ENCODE measurements at places on chromosomes 4 and X.

- DNase-seq: peak; percentile 13
Measured at GRCh38 chr4:56183344-56183959, 203.8 kb downstream of the AASDH start.

DNA sequence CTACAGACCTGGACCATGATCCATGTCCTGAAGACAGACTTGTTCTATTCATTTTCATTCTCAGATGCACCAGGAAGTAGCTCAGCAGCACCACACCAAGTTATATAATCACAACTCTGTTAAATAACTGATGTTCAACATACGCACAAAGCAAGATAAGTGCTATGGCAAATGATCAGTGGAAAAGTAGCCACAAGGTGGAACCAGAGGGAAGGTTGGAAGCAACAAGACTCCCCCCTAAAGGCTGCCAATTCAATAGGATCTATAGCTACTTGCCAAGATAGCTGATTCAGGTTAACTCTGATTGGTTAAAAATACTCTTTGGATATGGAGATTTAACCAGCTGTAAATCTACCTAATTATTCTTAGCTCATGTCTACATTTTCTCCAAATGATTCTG is 23.7 kb upstream of the FAM47B start:
- no peak for DNase-seq

DNA sequence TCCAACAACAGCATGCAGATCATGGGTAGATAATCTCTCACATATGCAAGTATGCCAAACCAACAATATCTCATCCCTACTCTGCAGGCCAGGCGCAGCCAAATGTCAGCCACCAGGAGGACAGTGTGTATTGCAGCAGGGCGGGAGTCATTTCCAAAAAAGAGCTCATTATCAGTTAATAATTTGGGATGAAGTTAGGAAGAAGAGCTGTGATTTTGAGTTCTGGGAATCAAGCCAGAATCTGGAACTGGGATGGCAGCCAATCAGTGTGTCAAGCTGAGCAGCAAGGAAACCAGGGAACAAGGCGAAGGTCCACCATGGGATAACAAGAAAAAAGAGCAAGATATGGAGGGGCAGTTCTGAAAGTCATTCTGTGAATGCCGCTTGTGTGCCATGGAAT is 88.2 kb upstream of the CAMK2D start:
- DNase-seq: no peak

DNA sequence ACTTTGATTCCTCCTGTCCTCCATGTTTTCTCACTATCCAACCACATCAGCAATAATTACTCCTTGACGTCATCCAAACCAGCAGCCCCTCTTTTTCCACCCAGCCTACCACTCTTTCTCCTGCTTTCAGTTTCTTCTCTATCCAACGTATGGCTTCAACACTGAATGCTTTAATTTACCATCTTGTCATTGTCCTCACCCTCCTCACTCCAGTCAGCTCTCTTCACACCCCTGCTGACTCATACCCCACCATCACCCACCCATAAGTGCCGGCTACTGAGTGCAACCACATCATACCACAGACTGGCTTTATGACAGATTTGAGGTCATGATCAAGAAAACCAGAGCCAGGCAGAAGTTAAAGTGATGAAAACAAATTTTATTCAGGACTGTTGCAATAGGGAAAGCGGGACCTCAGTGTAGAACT is 9.8 kb upstream of the ANXA5 start:
- no peak for DNase-seq

DNA sequence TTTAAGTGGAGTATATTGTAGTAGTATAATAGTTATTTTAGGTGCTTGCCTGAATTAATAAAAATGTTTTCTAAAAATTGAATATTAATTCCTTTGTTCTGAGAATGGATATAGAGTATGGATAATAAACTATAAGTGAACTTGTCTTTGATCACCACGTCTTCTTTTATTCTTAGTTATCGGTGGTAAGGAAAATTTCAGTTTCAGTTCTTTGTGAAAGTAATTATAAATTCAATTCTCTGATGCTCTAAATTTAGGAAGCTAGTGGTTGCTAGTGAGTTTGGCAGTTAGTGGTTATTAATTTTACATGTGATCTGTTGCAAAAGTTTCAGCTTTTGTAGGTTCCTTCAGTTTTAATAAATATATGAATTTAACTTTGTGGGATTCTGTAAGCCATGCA is 30.8 kb downstream of the MRPL1 start:
- no peak for DNase-seq

DNA sequence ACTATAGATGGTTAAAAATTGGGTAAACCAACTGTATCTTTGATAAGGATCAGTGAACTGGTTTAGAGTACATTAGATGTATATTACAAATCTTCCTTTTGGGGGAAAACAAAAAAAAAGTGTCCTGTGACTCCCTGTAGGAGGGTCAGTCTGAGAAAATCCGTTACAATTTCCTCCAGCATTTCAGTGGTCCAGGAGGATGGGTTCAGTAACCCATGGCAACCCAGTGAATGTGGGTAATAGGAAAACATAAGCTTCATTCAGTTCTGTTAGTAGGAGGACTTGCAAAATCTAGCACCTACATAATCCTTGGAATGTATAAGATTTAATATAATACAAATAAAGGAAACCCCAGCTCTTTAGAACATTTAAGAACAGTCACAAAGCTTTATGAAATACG is 16.2 kb downstream of the STOX2 start:
- no peak for DNase-seq

- DNase-seq: no peak
Measured at GRCh38 chr4:826508-827208, 729 bp upstream of the CPLX1 start.

GRCh38 chr4:118270492-118270891 is 82.3 kb downstream of the PRSS12 start:
- DNase-seq: peak; percentile 30

- DNase-seq: no peak
Measured at GRCh38 chr4:124783847-124784246, 71.3 kb upstream of the ANKRD50 start.

GRCh38 chr4:123298261-123298660 is 98.3 kb upstream of the SPRY1 start:
- no peak for DNase-seq

DNA sequence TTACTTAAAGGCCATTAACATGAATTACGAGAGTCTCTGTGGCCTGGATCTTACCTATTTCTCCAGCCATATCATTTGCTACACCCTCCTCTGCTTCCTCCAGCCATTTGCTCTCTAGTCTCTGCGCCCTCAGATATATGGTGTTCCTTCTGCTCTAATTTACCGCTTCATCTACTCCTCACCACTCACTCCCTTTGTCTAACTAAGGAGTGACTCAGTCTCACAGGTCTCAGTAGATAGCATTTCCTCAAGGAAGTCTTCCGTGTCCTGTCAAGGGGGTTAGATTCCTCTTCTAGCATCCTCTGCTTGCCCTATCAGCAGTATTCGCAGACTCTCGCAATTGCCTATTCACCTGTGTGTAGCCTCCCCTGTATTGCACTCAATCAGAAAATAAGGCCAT is 892.1 kb upstream of the INTU start:
- DNase-seq: no peak

GRCh38 chrX:27924718-27925117 is 56.5 kb downstream of the DCAF8L1 start:
- DNase-seq: no peak

DNA sequence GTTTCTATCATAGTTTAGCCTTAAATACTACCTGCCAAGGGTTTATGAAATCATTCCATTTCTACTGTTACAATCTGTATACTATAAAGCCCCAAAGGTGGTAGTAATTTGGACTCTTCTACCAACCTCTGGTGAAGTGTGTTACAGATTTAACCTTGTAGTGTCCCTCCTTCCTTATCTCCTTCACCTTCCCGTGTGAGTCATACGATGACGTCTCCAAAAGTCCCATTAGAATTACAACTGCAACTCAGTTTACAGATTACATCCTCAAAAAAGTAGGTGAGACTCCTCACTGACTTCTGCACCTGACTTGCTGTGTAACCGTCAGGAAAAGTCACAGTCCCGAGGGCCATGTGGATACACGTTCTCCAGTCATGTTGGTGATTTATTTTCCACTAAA is 219.0 kb downstream of the DCTD start:
- DNase-seq: no peak

DNA sequence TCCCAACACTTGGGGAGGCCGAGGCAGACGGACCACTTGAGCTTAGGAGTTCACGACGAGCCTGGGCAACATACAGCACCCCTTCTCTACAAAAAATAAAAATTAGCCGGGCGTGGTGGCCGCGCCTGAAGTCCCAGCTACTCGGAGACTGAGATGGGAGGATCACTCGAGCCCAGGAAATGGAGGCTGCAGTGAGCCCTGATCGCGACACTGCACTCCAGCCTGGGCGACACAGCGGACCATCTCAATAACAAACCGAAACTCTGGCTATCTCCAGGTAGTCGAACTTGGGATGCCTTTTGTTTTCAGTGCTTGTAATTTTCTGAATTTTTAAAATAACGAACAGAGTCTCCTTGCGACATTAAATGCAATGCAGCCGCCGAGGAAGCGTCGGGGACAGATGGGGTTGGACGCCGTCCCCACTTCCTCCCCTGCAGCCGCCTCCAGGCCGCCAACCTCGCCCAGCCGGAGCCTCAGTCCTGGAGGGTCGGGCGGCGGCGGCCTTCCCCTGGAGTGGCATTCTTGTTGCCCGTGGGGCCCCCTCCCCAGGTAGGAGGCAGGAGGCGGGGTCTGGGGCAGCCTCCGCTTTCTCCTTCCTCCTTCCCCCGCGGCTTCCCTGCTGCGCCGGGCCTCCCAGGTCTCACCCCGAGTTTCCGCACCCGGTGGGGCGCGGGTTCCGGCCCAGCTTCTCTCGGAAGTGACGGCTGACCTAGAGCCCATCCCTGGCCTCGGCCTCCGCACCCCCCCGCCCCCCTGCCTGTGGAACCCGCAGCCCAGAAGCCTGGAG is 14.6 kb downstream of the HMX1 start:
- no peak for DNase-seq

GRCh38 chr4:970854-971520 is 2.4 kb downstream of the DGKQ start:
- no peak for DNase-seq

DNA sequence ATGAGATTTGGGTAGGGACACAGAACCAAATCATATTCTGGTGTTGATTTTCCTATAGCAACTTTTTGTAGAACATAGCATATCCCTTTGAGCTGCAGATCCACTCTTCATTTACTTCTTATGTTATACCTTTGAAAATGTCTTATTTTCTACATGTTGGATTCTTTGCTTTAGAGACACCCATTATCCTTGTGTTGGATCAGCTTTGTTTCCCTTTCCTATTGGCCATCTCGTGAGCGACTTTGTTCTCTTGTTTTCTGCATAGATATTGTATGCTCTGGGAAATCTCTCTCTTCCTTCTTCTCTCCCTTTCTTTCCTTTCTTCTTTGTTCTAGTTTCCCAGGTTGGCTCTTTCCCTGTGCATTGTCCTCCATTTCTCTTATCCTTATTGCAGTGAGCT is 59.6 kb downstream of the DRD5 start:
- DNase-seq: no peak

- DNase-seq: peak; percentile 75
Measured at GRCh38 chr4:39353478-39354253, 12.5 kb downstream of the RFC1 start.

DNA sequence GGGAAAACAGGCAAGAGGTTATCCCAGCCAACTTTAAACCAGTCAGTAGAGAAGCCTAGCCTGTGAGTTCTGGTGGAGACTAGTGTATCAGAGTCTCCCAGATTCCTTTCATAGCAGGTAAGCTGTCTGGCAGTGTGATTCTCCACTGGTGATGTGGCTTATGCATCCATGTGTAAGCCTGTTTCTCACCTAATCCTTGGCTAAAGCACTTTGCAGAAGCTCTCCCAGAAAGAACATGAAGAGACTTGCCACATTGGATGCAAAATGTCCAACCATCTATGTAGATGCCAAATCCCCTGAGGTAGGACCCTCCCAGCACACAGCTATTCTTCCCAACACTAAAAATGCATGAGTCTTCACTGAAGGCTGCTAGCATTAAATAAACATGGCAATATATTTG is 111.7 kb downstream of the CHRNA9 start:
- no peak for DNase-seq

DNA sequence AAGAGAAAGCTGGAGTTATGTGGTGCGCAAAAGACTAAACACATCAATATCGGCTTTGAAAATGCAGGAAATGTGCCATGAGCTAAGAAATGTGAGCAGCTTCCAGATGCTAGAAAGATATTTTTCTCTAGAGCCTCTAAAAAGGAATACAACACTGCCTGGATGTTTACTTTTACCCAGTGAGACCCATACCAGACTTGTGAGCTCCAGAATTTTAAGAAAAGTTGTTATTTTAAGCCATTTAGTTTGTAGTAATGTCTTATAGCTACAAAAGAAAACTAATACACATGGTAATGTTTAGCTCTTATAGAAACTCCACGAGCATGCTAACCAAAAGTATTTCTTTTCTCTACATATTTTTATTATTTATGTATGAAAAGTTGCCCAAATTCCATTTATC is 1389.4 kb downstream of the C4orf33 start:
- no peak for DNase-seq

DNA sequence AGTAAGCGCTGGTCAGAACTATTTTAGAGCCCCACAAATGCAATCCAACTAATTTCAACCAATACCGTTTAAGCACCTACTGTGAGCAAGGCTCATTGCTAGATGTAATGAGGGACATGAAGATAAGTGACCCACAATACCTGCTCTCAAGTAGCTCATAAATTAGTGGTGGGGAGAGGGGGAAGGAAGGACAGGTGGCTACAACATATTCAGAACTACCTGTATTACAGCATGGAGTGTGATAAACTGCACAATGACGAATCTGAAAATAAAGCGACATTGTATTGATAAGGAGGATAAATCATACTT is 311.6 kb upstream of the DIAPH2 start:
- no peak for DNase-seq

- no peak for DNase-seq
Measured at GRCh38 chr4:86569103-86569870, 24.8 kb upstream of the PTPN13 start.

- DNase-seq: no peak
Measured at GRCh38 chr4:74464291-74464690, 19.4 kb downstream of the AREG start.

DNA sequence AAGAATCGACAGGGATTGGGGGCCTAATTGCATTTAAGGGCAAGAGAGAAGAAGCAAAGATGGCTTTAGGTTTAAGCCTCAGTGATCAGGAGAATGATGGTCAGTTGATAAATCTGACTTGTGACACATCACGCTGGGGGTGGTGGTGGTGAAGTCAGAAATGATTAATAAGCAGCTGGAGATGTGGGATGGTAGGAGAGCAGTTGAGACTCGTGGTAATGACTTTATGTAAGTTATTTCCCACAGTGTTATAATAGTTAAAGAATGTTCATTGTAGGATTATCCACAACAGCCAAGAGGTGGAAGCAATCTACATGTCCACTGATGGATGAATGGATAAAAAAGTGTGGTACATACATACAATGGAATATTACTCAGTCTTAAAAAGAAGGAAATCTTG is 178.9 kb upstream of the GPC4 start:
- no peak for DNase-seq
